ENCODE measurements at places on chromosomes 2 and 18. TPM values are rescaled to one million over a fixed set of nuclear protein-coding genes. Genes with fewer than 3 reads are reported as not detected.

Gene CHRND
- not detected for total RNA-seq

Gene PCARE
- total RNA-seq: not detected

Gene NFE2L2
- 55.2 TPM for total RNA-seq

Gene TRIM43B
- 0.33 TPM for total RNA-seq

Gene SLC11A1
- total RNA-seq: under 0.01 TPM

Gene FSHR
- not detected for total RNA-seq

Gene PLCL1
- total RNA-seq: 7.3 TPM

Gene GMPPA
- total RNA-seq: 33.9 TPM

Gene EPB41L3
- total RNA-seq: 60.9 TPM

Gene PROM2
- 0.57 TPM for total RNA-seq

Gene FKBP7
- total RNA-seq: 21.3 TPM

Gene CASP10
- 45.1 TPM for total RNA-seq

Gene BMP10
- not detected for total RNA-seq

All from vein endothelial cell (primary cell).